ENCODE measurements at places on chromosomes 1 and 21. TPM values are rescaled to one million over a fixed set of nuclear protein-coding genes. Genes with fewer than 3 reads are reported as not detected.

Gene CASQ1
- not detected for total RNA-seq

Gene S100B
- total RNA-seq: not detected

Gene CD84
- total RNA-seq: not detected

Gene PCP4L1
- total RNA-seq: 1.3 TPM

Gene RLF
- 13.7 TPM for total RNA-seq

Gene PARS2
- total RNA-seq: 5.5 TPM

Gene CHI3L1
- total RNA-seq: 0.09 TPM

Gene SNAPIN
- total RNA-seq: 56.8 TPM

Gene KCNT2
- total RNA-seq: not detected

Gene SLC45A1
- total RNA-seq: 0.14 TPM

Gene GBP2
- total RNA-seq: 1.6 TPM

Gene KIF17
- 0.21 TPM for total RNA-seq

Gene XPR1
- 15.7 TPM for total RNA-seq

Gene UTS2
- 0.33 TPM for total RNA-seq

Gene PLXNA2
- total RNA-seq: 23.6 TPM

Gene CTPS1
- total RNA-seq: 29.9 TPM

Gene LRRC71
- total RNA-seq: not detected

Gene GNG4
- total RNA-seq: 0.05 TPM

Gene GTF2B
- total RNA-seq: 30.0 TPM

Gene GPR3
- 0.14 TPM for total RNA-seq

Gene C1orf116
- total RNA-seq: 72.0 TPM

Gene TMEM53
- 6.1 TPM for total RNA-seq

Gene AJAP1
- 0.56 TPM for total RNA-seq

Gene OR14K1
- not detected for total RNA-seq

Gene RHD
- total RNA-seq: not detected

Gene TRIM17
- total RNA-seq: 4.0 TPM

Gene XCL1
- not detected for total RNA-seq

Gene LCE2B
- total RNA-seq: not detected

Gene C1orf105
- not detected for total RNA-seq

Gene OR2AJ1
- total RNA-seq: not detected

Gene TCHH
- total RNA-seq: not detected

Gene ASCL5
- not detected for total RNA-seq

Gene RAB3B
- 6.7 TPM for total RNA-seq

Gene PLCH2
- total RNA-seq: 79.0 TPM

Gene NUP210L
- not detected for total RNA-seq

Gene TTLL10
- total RNA-seq: not detected

Gene CELA3A
- not detected for total RNA-seq

Gene KLF17
- total RNA-seq: not detected

Gene CTSS
- 6.2 TPM for total RNA-seq

Gene CR1L
- total RNA-seq: not detected

Gene ORC1
- 15.3 TPM for total RNA-seq

Gene GLMP
- 28.6 TPM for total RNA-seq

Gene TSPAN1
- total RNA-seq: 37.5 TPM

Gene SPRR2F
- total RNA-seq: not detected

Gene SMG7
- total RNA-seq: 21.6 TPM

Gene REG4
- total RNA-seq: not detected
